NCI-H1105 treated with DMSO at 0.1 percent for 48 hours (cell line): ENCODE measurements at places on chromosomes 11 and 22.
A peak's percentile ranks its signal among the peaks of the same experiment; 100 is the strongest.

- DNase-seq: no peak
These were observed 802.5 kb downstream of the DLG2 start for GRCh38 chr11:84824624-84825023.

GRCh38 chr22:20437613-20438426 lies at the start of gene SCARF2:
TSS of gene SCARF2 (minus strand) at chr22:20437825. CDS start at chr22:20437754, 71 bp downstream.
- no peak for DNase-seq

- DNase-seq: no peak
These were observed 48.5 kb upstream of the SLC35C1 start for GRCh38 chr11:45756384-45757010.

- peak; percentile 64 for DNase-seq
These were observed 101.2 kb downstream of the BCR start for GRCh38 chr22:23281406-23282088.

GRCh38 chr22:40113696-40114095 lies 64.0 kb upstream of the TNRC6B start:
- no peak for DNase-seq

GRCh38 chr11:126527651-126528050 lies 172.2 kb downstream of the ST3GAL4 start:
- no peak for DNase-seq

- peak; percentile 81 for DNase-seq
These were observed 591 bp downstream of the CAPRIN1 start for GRCh38 chr11:34052036-34052607.

- DNase-seq: no peak
These were observed 11.6 kb downstream of the CPSF7 start for GRCh38 chr11:61418136-61418535.

- peak; percentile 82 for DNase-seq
These were observed 11.2 kb upstream of the PPP2R1B start for GRCh38 chr11:111777094-111778046.

DNA sequence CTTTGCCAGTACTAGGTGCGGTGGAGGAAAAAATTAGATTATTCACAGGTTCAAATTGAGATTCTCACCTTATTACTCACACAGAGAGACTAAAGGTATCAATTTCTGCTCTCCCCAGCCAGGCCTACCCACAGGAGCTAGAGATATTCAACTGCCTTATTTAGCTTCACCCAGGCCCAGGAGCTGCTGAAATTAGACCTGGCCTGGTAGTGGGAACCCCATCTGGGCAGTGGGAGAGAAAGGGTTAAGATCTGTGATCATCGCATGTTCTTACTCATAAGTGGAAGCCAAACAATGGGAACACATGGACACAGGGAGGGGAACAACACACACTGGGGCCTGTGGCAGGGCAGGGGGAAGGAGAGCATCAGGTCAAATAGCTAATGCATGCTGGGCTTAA lies 20.9 kb upstream of the MICAL2 start:
- DNase-seq: no peak

DNA sequence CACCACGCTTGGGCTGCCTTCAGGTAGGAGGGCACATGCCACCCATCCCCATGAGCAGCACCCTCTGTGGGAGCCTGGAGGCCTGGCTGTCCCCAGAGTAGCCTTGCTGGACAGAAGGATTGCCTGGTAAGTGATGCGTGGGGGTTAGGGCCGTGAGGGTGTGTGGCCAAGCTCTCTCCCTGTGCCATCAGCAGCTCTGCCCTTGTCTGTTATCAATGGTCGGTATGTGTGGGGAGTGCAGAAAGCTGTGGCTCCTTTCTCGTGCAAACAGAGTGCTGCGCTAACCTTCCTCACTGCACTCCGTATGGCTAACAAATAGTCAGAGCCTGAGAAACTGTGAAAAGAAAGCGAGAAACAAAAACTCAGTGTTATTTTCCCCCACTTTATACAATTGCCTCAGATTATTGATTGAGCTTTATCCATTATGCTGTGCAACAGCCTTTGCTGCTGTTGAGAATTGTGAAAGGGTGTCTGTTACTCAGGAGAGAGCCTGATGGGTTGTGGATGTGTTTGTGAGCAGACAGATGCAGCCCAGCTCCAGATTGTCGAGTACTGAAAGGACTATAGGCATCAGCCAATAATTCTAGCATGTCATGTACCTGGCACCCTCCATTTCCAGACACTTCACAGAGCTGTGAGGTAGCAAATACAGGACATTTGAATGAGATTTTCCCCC lies 432.2 kb downstream of the NTM start:
- DNase-seq: no peak

DNA sequence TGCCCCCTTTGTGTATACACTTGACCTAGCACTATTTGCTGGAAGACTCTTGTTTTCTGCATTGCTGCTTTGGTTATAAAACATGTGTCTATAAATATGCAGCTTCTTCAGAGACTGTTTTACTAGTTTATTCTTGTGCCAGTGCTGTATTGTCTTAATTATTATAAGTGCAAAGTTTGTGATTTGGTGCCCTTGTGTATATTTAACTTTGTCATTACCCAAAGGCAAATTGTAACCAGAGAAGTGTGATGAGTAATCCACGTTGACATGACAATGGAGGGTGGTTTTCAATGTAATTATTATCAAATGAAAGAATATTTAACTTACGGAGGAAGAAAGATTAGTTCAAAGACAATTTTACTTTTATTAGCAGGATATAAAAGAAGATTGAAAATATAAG lies 75.0 kb upstream of the PRODH start:
- DNase-seq: no peak

GRCh38 chr11:68090706-68091105 lies 30.5 kb downstream of the CHKA start:
- no peak for DNase-seq

DNA sequence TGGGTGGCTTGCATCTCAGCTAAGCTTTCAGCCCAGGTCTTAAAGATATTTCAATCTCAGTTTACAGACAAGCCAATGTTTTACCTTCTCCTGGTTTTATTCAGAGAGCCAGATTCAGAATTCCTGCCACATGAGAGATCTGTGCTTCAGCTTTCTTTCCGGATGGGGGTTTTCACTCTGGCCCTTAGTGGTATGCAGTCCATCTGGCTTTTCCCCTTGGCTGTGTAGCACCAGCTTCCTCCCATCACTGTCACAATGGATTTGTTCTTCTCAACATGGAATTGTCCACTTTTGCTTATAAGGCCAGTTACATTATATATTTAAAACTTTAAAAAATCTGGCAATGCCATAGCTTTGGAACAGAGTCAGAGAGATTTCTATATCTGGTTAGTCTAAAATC lies 303.9 kb downstream of the ETS1 start:
- DNase-seq: no peak

DNA sequence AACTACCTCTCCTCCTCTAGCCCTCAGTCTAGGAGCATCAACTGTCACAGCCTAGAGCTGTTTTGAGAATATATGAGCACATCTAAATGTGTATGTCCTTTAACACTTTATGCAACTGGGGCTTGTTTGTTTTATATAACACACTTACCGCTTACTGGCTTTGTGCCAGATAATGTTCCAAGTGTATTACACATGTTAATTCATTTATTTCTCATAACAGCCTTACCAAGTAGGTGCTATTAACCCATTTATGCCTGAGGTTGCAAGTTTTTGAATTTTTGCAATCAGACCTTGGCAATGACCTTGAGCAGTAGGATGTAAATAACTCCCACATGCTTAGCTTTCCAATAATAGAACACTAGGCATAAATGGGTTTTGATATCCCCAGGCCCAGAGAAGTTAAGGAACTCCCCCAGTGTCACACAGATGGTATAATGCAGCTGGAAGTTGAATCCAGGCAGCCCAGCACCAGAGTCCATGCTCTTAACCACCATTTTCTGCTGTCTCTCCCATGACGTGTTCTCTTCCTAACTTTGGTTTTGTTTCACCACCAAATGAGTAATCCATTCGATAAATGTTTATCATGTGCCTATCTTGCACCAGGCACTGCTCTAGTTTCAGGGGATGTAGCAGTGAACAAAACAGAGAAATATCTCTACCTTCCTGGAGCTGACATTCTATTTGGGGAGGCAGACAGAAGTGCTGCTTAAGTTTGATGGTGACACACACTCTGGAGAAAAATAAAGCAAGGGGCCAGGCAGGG lies 23.1 kb downstream of the PRDM11 start:
- DNase-seq: peak; percentile 23

DNA sequence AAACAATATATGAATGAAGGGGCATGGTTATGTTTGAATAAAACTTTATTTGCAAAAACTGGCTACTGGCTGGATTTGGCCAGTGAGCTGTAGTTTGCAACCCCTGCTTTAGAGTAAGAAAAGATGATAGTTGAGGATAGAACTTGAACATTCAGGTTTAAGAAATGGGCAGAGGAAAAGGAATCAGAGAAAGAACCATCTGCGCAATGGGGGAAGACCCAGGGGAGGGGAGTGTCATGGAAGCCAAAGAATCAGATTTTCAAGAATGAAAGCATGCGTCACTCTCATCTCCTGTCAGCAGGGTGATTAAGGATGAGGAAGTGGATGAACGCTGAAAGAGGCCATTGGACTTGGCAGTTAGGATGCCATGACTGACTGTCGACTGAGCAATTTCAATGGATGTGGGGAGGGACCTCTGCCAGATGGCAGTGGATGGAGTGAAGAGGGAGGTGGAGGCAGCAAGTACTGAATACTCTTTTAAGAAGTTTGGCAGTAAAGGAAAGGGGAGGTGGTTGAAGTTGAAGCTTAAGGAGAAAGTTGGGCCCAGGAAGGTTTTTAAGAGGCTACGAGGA lies 21.2 kb downstream of the FAT3 start:
- no peak for DNase-seq

GRCh38 chr22:22836635-22837034 lies 51.0 kb upstream of the IGLL5 start:
- DNase-seq: no peak

DNA sequence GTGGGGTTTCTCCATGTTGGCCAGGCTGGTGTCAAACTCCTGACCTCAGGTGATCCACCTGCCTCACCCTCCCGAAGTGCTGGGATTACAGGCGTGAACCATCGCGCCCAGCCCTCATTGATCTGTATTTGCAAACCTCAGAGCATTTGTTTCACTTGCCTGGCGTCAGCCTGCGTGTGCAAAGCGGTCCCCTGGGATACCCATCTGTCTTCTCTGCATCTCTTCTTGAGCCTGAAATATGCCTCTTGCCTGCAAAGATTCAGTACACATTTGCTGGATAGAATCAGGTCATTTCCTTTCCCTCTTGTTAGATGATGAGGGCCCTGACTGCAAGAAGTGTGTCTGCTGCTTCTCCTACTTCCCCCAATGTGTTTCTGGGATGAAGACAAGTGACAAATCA lies 1291.0 kb downstream of the TBC1D22A start:
- no peak for DNase-seq

GRCh38 chr11:30002157-30002785 lies 14.6 kb downstream of the KCNA4 start:
- no peak for DNase-seq

GRCh38 chr11:9150926-9151325 lies 59.5 kb upstream of the SCUBE2 start:
- DNase-seq: no peak

DNA sequence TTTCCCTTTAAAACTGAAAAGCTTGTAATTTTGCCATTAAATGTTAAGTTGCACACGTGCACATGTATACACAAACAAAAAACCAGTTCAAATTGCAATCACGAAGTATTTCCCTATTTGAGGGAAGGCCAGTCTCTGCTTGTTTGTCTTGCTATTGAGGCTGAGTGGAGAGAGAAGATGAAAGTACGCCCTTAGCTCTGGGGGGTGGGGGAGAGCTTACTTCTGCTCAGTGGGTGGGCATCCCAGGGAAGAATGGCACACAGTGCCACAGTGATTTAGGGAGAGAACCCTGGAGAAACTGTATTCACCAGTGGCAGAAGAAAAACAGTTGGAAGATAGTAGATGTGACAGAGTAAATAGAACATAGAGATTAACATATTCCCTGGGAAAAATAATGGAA lies 8.7 kb downstream of the YAP1 start:
- no peak for DNase-seq
